ENCODE measurements at places on chromosomes 12 and 14. TPM values are rescaled to one million over a fixed set of nuclear protein-coding genes. Genes with fewer than 3 reads are reported as not detected.

Gene SLC38A4
- total RNA-seq = not detected

DNA sequence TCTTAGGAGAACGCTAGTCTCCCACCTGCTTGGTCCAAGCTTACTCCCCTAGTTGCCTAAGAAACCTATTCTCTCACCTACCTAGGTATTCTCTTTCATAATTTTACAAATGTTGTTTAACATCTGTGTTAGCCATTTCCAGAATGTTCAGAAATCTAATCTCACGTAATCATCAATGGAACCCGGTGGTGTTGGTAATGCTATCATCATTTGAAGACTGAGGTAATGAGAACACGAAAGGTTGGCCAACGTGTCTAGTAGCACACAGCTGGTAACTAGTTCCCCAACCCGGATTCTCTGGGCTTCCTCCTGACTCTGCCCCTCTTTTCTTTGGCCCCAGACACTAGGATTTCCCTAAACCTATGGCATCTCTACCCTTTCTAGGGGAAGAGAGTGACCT, 43.8 kb upstream of the EMP1 start:
- peaks cover 1% of the 10 kb centered on the region for H3K27me3 ChIP-seq
- DNase-seq = no peak
- H3K36me3 ChIP-seq = no peaks in the 10 kb centered on the region
- H3K27ac ChIP-seq = no peak overlapping the region
- H3K4me3 ChIP-seq = no peak overlapping the region
- H3K4me1 ChIP-seq = peaks cover 12% of the 10 kb centered on the region

DNA sequence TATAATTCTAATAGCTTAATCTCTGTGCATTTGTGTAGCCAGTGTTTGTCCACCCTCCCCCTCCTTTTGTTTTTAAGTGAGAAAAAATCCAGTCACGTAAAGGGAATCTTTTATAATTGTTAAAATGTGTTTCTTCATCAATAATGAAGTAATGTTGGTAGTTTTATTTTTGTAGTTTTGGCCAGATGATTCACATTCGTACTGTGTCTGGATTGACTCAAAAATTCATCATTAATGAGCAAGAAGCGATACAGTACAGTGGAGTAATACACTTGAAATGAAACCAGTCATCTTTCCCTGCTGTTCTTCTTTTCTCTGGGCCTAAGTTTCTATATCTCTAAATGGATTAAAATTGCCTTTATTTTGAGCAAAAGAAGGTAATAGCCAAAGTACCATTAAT, 86.5 kb downstream of the SRGAP1 start:
- H3K36me3 ChIP-seq = no peaks in the 10 kb centered on the region
- H3K4me3 ChIP-seq = no peak overlapping the region
- H3K27ac ChIP-seq = no peak overlapping the region
- no peaks in the 10 kb centered on the region for H3K4me1 ChIP-seq
- peaks cover 10% of the 10 kb centered on the region for H3K27me3 ChIP-seq

Gene KRT75
- not detected for total RNA-seq

DNA sequence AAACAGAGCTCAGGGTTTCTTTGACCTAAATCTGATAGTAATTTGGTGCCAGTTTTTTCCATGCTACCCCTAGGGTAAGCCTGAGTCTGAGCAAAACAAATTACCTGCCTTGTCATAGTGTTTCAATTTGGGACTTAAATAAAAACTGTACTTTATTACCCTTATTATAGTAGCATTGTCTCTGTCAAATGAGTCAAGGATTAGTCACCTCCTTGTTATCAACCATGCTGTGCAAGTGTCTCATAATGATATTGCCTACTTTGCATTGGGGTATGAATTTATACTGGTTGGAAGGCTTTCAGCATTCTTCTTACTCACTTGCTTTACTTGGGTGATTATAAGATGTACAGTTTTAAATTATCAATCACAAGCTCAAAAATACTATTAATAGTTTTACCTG, 380.0 kb downstream of the LRFN5 start:
- H3K36me3 ChIP-seq = no peaks in the 10 kb centered on the region
- no peak for DNase-seq
- no peaks in the 10 kb centered on the region for H3K4me1 ChIP-seq
- no peak overlapping the region for H3K4me3 ChIP-seq
- H3K27ac ChIP-seq = no peak overlapping the region

Gene PPP4R4
- 0.63 TPM for total RNA-seq

GRCh38 chr14:76761136-76761959, at the start of gene VASH1:
Gene VASH1 (plus strand): TSS chr14:76761468. CDS start chr14:76762822, 1,354 bp downstream.
- peaks cover 39% of the 10 kb centered on the region for H3K27me3 ChIP-seq
- no peak within 1 kb of the TSS for H3K27ac ChIP-seq
- peak within 1 kb of the TSS; percentile 71 for H3K4me3 ChIP-seq

GRCh38 chr12:77553976-77554619, 276.6 kb upstream of the NAV3 start:
- no peak for DNase-seq
- no peak overlapping the region for H3K4me3 ChIP-seq
- H3K27ac ChIP-seq = no peak overlapping the region
- H3K36me3 ChIP-seq = no peaks in the 10 kb centered on the region
- H3K27me3 ChIP-seq = no peaks in the 10 kb centered on the region

Gene ANO2
- total RNA-seq = not detected

Gene RNU4-1
- 692 TPM for total RNA-seq

DNA sequence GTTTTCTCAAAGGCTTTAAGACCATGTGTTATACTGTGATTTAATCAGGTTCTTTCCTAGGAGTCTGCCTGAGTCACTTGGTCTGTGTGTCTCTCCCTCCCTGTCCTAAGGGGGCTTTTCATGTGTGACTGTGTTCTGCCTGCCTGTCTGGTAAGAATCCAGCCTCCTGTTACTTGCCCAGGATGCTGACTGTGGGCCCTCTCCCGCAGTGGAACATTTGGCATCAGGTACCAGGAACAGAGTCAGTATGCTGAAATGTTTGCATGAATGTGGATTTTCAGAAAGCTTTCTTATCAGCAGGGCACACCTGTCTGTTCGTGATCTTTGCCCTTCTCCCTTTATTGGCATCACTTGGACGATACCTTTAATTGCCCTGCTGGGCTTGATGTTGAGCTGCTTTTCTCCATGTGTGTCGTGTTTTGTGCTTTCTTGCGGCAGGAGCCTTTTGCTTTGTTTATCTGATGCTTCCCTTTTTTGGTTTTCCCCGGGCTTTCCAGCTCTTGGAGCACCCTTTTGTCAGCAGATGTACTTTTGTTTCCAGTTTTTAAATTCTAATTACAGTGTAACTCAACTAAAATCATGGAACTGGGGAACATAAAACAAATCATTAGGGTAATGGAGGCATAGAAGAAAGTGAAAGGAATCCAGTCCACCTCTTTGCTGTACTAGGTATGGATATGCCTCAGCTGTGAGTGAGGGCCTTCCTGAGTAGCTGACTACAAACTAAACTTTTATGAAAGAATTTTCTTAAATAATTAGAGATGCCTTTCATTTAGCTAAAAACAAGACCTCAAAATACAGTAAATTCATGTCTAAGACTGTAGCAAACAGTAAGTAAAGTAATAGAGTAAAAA, 72.5 kb downstream of the TRAF3 start:
- peaks cover 15% of the 10 kb centered on the region for H3K4me1 ChIP-seq
- H3K36me3 ChIP-seq = peaks cover 22% of the 10 kb centered on the region
- no peaks in the 10 kb centered on the region for H3K27me3 ChIP-seq
- no peak overlapping the region for H3K27ac ChIP-seq

Gene RD3L
- not detected for total RNA-seq

DNA sequence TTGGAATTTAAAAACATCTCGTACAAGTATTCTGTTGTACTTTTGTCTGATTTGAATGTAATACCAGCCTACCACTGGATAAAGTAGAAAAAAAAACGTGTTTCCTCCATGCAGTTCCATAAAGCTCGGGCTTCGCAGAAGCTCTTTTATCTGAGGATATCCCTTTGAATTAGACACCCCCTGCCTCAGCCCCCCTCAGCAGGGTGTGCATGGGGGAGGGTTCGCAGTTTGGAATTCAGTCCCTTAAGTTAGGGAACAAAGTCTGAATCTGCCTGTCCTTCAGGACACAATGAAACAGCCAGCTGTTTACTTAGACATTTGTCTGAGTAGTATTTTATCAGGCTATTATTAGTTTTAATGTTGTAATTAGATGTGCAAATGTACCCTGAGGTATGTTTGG, 234.0 kb upstream of the CAND1 start:
- no peak for DNase-seq
- no peaks in the 10 kb centered on the region for H3K36me3 ChIP-seq
- H3K4me3 ChIP-seq = no peak overlapping the region
- peaks cover 3% of the 10 kb centered on the region for H3K27me3 ChIP-seq

Gene ADAM20
- 0.29 TPM for total RNA-seq

DNA sequence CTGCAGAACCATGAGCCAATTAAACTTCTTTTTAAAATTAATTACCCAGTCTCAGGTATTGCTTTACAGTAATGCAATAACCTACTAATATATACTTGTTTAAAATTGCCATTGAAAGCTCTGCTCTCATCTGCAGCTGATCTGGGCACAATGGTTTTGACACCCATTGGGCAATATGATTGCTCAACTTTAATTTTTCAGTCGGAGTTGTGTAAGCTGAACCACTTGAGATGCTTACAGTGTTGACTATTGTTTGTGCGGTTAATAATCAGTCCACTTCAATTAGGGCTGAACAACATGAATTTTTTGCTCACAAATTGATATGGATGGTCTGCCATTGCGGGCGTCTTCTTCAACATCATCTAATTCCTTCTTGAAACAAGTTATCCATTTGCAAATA, 18.0 kb upstream of the OR4K5 start:
- DNase-seq = no peak
- H3K4me3 ChIP-seq = no peak overlapping the region
- no peaks in the 10 kb centered on the region for H3K27me3 ChIP-seq
- H3K4me1 ChIP-seq = no peaks in the 10 kb centered on the region
- H3K36me3 ChIP-seq = no peaks in the 10 kb centered on the region

GRCh38 chr14:50000380-50001150, 107.7 kb downstream of the ARF6 start:
- peak overlapping the region; percentile 72 for H3K4me3 ChIP-seq
- H3K36me3 ChIP-seq = peaks cover 6% of the 10 kb centered on the region
- H3K27ac ChIP-seq = peak overlapping the region; percentile 94
- peak; percentile 91 for DNase-seq
- no peaks in the 10 kb centered on the region for H3K27me3 ChIP-seq

- no peaks in the 10 kb centered on the region for H3K36me3 ChIP-seq
- H3K4me3 ChIP-seq = no peak overlapping the region
- peaks cover 19% of the 10 kb centered on the region for H3K27me3 ChIP-seq
- peaks cover 10% of the 10 kb centered on the region for H3K4me1 ChIP-seq
- H3K27ac ChIP-seq = no peak overlapping the region
- no peak for DNase-seq
These were observed 6.0 kb upstream of the CALCOCO1 start for GRCh38 chr12:53733051-53733806.

DNA sequence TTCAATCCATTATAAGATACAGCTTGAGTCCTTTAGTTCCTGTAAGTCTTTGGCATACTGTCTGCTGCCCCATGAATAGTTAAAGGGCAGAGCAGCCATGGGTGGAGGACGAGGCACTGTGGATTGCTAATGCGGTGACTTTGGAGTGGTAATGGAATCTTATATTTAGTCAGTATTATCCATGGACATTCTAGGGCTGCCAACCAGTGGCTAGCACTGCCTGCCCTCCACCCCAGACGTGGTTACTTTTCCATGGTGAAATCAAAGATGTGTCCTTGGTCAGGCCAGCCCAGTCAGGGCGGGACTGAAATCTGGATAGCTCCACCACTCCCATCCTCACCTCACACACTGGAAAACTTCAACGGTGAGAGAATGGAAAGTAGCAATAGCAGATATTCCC, 2.3 kb downstream of the TTC9 start:
- peaks cover 6% of the 10 kb centered on the region for H3K36me3 ChIP-seq
- peak overlapping the region; percentile 90 for H3K27ac ChIP-seq
- no peak for DNase-seq
- H3K4me3 ChIP-seq = peak overlapping the region; percentile 83
- H3K27me3 ChIP-seq = no peaks in the 10 kb centered on the region
- peaks cover 57% of the 10 kb centered on the region for H3K4me1 ChIP-seq

- DNase-seq = no peak
- peak overlapping the region; percentile 93 for H3K27ac ChIP-seq
- H3K4me3 ChIP-seq = no peak overlapping the region
- H3K27me3 ChIP-seq = no peaks in the 10 kb centered on the region
These were observed 7.3 kb downstream of the PHB2 start for GRCh38 chr12:6963016-6963731.

DNA sequence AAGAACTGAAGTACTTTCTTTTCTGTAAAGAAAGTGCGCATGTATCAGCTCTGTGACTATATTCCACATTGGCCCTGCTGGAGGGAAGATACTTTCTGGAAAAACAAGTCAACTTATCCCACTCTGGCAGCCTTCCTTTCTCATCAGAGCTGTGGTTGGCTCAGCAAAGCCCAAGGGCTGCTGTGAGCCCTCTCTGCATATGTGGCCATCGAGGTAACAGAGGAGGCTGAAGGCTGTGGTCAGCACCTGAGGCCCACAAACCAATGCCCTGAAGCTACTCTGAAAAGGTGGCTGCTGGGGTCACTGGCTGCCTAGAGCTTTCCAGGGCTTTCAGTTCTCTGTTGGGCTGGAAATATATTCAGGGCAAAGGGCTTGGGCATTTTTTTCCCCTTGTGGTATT, 70.8 kb upstream of the IGF1 start:
- H3K36me3 ChIP-seq = no peaks in the 10 kb centered on the region
- H3K27me3 ChIP-seq = peaks cover 1% of the 10 kb centered on the region
- no peak for DNase-seq
- H3K4me3 ChIP-seq = no peak overlapping the region

- DNase-seq = no peak
- H3K4me3 ChIP-seq = peak overlapping the region; percentile 34
- peak overlapping the region; percentile 86 for H3K27ac ChIP-seq
These were observed 91.7 kb upstream of the FUT8 start for GRCh38 chr14:65320661-65321308.

DNA sequence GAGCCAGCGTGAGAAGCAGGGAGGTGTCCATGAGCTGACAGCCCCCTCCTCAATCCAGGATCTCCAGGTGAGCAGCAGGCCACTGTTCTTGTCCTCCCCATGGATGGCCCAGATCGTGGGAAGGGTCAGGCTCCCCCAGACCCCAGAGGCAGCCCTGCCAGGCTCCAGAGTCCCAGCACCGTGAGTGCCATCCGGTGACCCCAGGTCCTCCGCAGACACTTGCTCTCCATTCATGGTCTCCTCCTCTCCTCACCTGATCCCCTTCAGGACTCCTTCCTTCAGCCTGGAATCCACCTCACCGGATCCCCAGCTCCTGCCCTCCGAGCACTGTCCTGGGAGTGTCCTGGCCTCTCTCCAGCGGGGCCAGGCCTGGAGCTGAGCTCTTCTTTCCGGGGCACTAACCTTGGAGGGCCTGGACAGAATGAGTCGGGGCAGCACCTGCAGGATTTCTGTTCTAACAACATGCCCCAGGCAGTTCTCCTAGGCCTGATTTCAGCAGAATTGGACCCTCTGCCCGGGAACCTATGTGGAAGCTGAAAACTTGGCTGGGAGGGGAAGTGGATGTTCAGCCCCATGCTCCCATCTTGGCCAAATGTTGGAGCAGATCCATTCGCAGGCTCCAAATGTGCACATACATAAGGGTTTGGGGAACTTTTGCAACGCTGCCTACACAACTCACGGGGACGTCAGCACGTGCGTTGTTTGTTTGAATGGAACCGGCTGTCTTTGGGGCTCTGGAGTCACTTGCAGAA, 341.6 kb upstream of the SFSWAP start:
- no peaks in the 10 kb centered on the region for H3K4me1 ChIP-seq
- no peak overlapping the region for H3K4me3 ChIP-seq
- no peaks in the 10 kb centered on the region for H3K36me3 ChIP-seq
- H3K27ac ChIP-seq = no peak overlapping the region

GRCh38 chr12:46207644-46208043, 61.2 kb downstream of the SLC38A1 start:
- no peak for DNase-seq
- peaks cover 75% of the 10 kb centered on the region for H3K4me1 ChIP-seq
- H3K27ac ChIP-seq = peak overlapping the region; percentile 97
- no peaks in the 10 kb centered on the region for H3K27me3 ChIP-seq
- H3K4me3 ChIP-seq = no peak overlapping the region

Gene PLBD1
- total RNA-seq = not detected
